ENCODE measurements at places on chromosomes 3 and 15.

DNA sequence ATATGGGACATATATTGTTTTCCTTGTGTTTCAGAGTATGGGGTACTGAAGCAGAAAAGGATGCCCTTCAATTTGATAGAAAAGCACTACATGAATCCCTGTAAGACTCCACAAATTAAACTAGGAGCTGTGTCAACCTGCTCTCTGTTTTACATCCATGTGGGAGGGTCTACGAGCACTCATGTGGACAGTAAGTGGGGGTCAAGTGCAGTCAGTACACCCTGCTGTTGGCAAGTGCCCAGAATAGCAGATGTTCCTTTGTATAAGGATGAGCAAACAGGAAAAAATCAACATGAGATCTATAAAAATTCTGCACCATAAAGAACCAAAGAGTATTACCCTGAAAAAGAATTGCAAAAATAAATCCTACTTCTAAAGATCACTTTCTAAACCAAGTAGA lies 659.9 kb downstream of the SI start:
- DNase-seq = no peak

DNA sequence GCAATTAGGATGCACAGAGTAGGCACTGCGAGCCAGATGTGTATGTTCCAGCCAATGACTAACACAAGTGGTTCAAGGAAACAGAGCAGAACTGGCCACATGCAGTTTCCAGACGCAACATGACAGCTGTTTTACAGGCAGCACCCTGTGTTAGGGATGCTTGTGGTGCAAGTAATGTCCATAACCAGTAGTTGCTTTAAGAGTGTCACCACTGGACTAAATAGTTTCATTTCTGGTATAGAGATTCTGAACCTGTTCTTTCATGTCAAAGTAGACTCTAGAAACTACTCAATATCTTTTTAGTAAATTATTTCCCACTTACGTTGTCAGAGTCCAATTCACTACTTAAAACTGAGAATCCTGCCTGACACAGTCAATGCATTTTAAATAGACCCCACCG lies 14.5 kb upstream of the LPP start:
- DNase-seq = no peak

GRCh38 chr3:56655709-56656108 lies 27.4 kb downstream of the TASOR start:
- no peak for DNase-seq

GRCh38 chr3:141087076-141087777 lies 36.1 kb downstream of the SPSB4 start:
- DNase-seq = no peak

GRCh38 chr3:180762866-180763265 lies 83.6 kb upstream of the CCDC39 start:
- no peak for DNase-seq

- no peak for DNase-seq
These were observed 161.5 kb upstream of the PFN2 start for GRCh38 chr3:150132101-150132749.

DNA sequence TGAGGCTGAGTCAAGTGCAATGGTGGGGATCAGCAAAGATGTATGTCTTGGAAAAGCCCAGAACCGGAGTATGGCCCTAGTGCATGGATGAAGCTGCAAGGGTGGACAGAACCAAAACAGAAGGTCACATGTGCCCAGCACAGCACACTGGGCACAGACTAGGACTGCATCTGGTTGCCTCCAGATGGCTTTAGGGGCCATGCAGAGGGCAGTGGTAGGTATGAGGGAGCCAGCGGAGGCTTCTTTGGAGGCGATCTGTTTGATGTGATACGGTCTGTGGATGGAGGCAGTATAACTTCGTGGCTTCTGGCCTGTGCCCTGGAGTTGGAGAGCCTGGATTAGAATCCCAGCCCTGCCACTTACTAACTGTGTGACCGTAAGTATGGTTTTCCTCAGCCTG lies 29.4 kb downstream of the SV2B start:
- no peak for DNase-seq

DNA sequence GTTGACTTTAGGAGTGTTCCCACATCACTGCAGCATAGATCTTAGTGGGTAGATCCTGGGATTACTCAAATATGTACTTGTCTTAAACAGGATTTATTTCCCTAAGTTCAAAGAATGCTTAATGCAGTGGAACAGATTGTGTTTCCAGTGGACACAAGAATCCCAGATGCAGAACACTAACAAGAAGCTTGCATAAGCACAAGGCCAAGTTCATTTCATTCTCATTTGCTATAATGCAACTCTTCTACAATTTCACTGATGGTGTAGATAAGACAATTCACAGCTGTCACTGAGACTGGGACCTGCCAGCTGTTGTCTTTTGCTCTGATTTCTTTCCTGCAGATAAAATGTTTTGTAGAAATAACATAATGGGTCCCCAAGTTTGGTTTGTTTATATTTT lies 225.6 kb downstream of the NFKBIZ start:
- DNase-seq = no peak

DNA sequence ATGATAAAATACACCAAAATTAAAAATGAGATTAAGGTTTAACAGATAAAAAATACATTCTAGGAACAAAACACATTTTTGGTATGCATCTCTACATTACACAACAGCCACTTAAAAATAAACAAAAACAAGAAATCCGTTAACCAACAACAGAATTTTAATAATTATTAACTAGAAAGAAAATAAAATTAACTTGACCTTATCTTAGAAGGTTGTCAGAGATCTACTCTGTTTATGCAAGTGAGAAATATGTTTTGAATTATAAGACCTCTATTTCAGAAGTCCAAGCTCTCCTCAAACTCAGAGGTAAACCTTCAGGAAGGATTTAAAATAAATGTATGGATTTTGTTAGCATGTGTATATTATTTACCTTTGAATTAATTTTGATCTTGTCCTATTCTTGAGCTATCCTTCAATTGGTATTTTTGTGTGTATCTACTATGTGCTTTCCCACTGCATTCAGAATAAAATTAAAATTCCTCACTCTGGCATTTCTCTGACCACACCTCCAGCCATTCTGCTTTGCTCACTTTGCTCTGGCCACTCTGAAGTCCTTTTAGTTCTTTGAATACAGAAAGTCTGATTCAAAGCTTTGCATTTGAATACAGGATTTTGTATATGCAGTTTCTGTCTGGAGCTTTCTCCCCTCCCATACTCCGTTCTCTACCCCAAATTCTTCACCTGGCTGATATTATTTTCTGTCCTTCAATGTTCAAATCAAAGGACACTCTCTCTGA lies 352.0 kb downstream of the ZBTB20 start:
- no peak for DNase-seq

GRCh38 chr15:85174521-85174920 lies 192.9 kb downstream of the PDE8A start:
- DNase-seq = no peak

- DNase-seq = no peak
These were observed 11.4 kb downstream of the MYO5C start for GRCh38 chr15:52284164-52284563.
